Stomach (tissue), 19 donors: ENCODE measurements at places on chromosomes 16 and 17. TPM values are rescaled to one million over a fixed set of nuclear protein-coding genes. Genes with fewer than 3 reads are reported as not detected.

DNA sequence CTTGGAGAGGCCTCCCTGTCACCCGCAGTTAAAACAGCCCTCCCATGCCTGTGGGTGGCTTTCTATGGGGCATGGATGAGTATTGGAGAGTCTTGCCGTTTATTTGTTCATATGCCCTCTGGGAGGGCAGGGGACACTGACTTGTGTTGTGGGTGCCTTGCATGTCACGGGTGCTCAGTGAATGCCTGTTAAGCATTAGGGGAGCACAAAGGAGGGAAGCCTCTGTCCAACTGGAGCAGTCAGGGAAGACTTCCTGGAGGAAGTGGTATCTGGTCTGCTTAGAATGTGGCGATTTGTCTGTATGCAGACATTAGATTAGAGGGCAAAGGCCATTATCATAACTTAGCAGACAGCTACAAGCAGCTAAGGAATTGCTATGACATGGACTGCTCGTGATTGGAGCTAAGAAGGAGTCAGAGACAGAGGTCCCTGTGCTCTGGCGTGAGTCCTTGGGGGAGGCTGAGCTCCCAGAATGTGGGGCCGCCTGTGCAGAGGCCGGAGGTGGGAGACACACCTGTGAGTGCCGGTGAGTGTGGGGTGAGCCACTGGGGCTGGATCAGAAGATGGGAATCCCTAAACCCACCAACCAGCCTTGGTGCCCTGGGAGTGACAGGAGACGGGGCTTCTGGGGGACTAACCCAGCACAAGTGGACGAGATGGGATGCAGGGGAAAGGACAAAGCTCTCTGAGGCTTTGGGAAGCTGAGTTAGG lies 286.1 kb downstream of the SEC14L1 start:
- no peak for DNase-seq
- no peaks in the 10 kb centered on the region for H3K27me3 ChIP-seq
- peak overlapping the region; percentile 91 for H3K27ac ChIP-seq
- H3K36me3 ChIP-seq = peaks cover 4% of the 10 kb centered on the region
- peaks cover 89% of the 10 kb centered on the region for H3K4me1 ChIP-seq

DNA sequence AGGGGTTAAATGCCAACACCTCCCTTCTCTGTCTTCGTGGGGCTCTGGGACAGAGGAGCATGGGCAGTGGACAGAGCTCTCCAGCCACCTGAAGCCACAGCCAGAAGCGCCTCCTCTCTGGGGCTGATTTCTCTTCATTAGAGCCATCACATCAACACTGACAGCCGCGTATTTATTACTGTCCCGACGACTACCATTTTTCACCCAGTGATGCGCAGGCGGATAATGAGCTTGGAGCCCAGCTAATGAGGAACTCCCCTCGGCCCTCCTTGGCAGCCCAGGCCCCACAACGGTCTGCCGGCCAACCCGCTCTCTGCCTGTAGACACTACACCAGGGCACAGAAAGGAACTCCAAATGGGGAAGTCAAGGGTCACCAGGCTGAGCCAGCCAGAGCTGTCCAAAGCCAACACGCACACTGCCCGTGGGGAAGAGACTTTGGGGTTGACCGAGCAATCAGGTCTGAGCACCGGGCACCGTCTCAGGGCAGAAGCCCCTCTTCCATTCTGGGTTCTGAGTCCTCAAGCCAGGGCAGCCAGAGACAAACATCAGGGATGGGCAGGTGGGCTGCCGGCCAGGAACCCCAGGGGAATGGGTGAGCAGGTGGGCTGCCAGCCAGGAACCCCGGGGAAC lies 13.2 kb downstream of the SDK2 start:
- H3K4me1 ChIP-seq = no peaks in the 10 kb centered on the region
- no peak for DNase-seq
- H3K4me3 ChIP-seq = no peak overlapping the region
- H3K27me3 ChIP-seq = peaks cover 4% of the 10 kb centered on the region
- no peak overlapping the region for H3K27ac ChIP-seq
- no peaks in the 10 kb centered on the region for H3K36me3 ChIP-seq

- DNase-seq = no peak
- peak within 1 kb of the TSS; percentile 22 for H3K4me3 ChIP-seq
- H3K27me3 ChIP-seq = no peaks in the 10 kb centered on the region
- H3K36me3 ChIP-seq = no peaks in the 10 kb centered on the region
- peaks cover 11% of the 10 kb centered on the region for H3K4me1 ChIP-seq
These were observed at the start of gene CHST6 for GRCh38 chr16:75495076-75495674. Gene CHST6, minus strand, starts transcription at chr16:75495441. Its CDS starts 15,613 bp downstream, at chr16:75479828.

- peak overlapping the region; percentile 50 for H3K4me3 ChIP-seq
- DNase-seq = peak; percentile 87
- peak overlapping the region; percentile 99 for H3K27ac ChIP-seq
- H3K27me3 ChIP-seq = no peaks in the 10 kb centered on the region
- H3K4me1 ChIP-seq = peaks cover 84% of the 10 kb centered on the region
These were observed 20.1 kb downstream of the CD7 start for GRCh38 chr17:82297280-82297713.

- H3K4me1 ChIP-seq = peaks cover 54% of the 10 kb centered on the region
- no peaks in the 10 kb centered on the region for H3K36me3 ChIP-seq
- no peak overlapping the region for H3K4me3 ChIP-seq
- H3K27me3 ChIP-seq = no peaks in the 10 kb centered on the region
These were observed 2.5 kb downstream of the SSH2 start for GRCh38 chr17:29927546-29927945.

ZG16 gene
- total RNA-seq = 1.1 TPM

VWA3A gene
- total RNA-seq = not detected

LLGL2 gene
- 238 TPM for total RNA-seq
